ENCODE measurements at places on chromosomes 7 and 10.

GRCh38 chr7:122561326-122561725 is 137.6 kb downstream of the RNF133 start:
- DNase-seq, result no peak

GRCh38 chr10:100806356-100806645 is 60.9 kb downstream of the PAX2 start:
- DNase-seq, result no peak

- peak; percentile 85 for DNase-seq
These were observed 149.7 kb downstream of the NOC3L start for GRCh38 chr10:94213001-94213530.

GRCh38 chr7:82105463-82105862 is 335.6 kb upstream of the HGF start:
- DNase-seq, result no peak

DNA sequence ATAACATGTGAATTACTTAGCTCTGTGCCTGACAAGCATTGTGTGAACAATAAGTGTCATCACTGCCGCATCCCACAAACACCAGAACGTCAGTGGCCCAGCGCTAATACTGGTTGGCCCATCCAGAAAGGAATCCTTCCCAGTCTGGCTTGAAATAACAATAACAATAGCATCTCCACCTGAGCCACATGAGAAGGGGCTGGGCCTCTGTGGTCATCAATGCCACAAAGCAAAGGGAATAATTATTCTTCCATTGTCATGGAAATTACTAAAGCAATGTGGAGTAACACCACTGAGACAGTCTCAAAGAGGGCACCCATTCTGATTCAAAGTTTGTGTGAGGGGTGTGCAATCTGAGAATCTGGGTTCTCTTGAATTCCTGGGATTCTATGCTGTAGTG is 105.7 kb upstream of the INHBA start:
- DNase-seq, result no peak

GRCh38 chr7:7938471-7938870 is 30.1 kb upstream of the GLCCI1 start:
- DNase-seq, result no peak

DNA sequence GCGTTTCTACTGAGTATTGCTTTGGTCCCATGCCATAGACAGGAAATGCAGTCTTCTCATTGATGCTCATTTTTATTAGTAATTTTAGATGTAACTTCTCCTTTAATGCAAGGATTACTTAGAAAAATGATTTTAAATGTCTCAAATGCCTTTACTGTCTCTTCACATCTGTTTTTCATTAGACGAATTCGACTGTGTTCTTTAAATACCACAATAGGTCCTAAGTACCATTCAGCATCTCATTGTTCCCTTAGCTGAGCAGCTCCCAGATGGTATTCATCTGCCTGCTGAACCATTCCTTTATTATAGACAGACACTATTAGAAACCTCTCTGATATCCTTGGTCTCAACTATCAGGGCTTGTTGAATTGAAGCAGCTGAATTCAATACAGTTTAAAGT is 113.6 kb downstream of the LSMEM1 start:
- no peak for DNase-seq

- DNase-seq, result no peak
These were observed 87.4 kb upstream of the KMT2E start for GRCh38 chr7:104926601-104927041.

- no peak for DNase-seq
These were observed 32.5 kb downstream of the RGS10 start for GRCh38 chr10:119509909-119510451.

DNA sequence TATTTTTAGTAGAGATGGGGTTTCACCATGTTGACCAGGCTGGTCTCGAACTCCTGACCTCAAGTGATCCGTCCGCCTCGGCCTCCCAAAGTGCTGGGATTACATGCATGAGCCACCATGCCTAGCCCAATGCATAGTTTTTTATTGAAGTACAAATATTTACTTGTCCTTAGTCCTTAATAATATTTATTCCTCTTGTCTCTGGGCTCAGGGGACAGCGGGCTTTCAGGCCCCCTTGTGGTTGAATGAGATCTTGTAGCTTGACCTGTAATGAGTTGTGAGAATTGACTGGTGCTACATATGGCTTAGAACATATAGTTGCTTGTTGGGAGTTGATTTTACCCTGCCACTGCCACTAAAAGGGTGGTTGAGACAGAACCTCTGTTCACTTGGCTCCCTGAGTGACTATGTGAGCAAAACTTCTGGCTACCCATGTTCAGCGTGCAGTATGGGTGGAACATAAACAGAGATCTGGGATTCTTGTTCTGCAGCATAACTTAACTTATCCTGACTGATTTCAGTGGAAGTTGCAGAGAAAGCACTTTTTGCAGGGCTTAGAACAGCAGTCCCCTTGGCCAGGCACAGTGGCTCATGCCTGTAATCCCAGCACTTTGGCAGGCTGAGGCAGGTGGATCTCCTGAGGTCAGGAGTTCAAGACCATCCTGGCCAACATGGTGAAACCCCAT is 14.9 kb downstream of the CCL26 start:
- no peak for DNase-seq

DNA sequence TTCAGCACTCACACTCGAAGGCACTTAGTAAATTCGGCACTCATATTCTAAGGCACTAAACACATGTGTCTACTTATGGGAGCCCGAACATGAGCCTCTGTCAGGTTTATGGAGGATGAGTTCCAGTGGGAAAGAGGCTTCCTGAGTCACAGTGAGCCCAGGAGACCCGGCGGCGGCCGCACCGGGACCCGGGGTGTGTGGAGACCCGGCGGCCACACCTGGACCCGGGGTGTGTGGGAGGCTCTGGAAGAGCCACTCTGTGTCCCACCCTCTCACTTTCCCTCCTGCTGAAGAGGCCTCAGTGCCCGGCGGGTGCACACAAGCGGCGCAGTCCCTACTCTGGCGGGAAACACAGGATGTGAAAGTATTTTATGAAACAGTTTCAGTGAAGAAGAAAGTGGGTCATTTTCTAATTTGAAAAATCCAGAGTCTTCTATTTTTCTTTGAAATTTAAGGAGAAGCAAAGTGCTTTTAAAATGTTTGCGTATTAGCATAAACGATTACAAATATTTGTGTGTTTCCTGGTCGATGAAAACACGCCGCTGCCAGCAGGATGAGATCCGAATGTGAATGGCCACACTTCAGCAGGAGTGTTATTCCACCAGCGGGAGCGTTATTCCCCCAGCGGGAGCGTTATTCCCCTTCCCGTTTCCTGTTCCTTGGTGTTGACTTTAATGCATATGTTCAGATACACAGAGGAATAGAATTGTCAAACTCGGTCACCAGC is 625.1 kb downstream of the DNAJB6 start:
- DNase-seq, result peak; percentile 24

GRCh38 chr10:133608855-133609254 is 17.7 kb downstream of the FRG2B start:
- no peak for DNase-seq

DNA sequence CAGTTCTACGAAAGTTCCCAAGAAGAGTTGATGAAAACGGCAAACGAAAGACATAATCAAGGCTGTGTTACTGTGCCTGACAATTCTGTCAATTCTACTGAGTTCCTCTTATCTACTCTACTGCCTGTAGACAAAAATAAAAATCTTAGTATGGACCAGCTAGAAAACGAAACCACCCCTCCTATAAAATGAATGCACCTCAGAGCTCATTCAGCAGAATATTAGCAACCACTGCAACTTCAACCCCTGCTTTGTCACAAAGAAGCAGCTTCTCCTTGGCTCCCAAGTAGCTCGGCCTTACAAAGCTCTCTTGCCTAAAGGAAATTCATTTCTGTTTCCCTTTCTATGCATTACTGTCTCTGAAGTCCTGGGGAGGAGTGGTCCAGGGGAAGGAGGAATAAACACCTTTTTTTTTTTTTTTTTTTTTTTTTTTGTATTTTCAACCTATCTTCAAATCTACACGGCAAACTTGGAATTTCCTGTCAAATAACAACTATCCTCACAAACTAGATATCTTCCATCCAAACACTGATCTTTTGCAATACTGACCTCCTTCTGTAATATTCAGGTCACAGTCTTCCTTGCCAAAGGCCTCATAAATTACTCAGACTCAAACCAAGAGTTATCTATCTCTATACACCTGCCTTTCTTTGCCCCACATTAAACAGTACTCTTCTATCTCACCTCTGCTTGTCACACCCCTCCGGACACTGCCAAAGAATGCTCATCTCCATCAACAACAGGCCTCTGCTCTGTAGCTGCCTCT is 74.3 kb downstream of the GLI3 start:
- no peak for DNase-seq

DNA sequence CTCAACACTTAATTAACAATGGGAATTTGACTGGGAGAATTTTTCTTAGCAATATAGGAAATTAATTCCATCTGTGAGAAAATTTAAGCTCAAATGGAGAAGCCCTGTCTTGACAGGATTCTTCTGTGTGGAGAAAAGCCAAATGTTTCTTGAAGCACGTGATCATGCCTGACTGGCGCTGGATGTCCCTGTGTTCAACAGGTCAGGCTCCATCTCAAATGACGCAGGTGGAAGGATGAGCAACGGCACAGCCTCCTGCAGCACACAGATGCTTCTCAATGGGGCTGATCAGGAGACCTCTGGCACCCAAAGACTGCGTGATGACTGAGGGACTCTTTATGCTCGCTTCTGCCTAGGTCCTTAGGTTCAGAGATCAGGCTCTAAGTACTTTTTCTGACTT is 143.8 kb downstream of the RSU1 start:
- no peak for DNase-seq

- no peak for DNase-seq
These were observed 197.6 kb upstream of the FZD1 start for GRCh38 chr7:91066627-91067026.

GRCh38 chr10:75773231-75773780 is 341.9 kb downstream of the LRMDA start:
- DNase-seq, result no peak

DNA sequence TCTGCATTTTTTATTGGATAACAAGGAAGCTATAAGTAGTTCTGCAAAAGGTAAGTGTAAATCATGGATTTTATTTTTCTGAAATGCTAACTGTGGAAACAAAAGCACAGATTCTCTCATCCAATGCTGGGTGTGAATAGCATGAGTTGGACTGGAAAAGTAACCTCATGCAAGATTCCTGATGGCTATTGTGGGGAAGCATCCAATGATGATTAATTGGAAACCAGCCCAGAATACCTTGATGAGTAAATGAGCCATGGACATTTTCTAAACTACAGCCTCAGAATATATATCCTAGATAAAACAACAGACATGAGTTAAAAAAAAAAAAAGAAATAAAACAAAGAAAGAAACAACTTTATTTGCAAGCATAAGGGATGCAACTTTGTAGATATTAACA is 934.6 kb downstream of the CCSER2 start:
- DNase-seq, result no peak

DNA sequence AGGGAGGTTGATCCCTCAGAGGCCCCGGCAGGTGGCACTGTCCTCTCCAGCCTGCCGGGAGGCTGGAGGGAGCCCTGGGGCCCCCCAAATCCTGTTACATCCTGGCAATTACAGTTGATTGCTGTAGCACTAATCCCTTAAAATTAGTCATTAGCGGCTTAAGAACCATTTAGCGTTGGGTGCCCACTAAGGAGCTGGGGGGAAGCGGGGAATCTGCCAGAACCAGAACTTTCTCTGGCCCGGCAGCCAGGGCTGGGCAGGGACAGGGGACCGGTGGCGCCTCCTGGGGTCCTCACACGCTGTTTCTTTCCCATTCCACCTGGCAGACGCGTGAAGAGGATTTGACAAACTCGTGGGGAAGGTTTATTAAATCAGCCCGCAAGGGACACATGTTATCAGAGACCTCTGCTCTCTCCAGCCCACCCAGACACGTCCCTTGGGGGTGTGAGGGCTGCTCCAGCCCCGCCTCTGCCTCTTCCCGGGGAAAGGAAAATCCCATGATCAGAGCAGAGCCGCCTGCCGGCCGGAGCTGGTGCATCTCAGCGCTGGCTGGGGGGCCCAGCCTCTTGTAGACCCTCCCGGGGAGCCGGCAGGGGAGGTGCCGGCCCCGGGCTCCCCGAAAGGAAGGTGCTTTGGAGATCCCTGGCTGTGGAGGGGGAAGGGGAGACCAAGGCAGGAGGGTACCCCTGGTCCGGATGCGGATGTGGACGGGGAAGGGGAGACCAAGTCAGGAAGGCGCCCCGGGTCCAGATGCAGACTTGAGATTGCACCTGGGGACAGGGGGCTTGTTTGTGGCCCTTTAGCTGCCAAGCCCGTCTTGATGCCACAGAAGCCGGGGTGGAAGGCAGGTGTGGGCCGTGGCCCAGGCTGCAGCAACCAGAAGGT is 142.7 kb downstream of the ELFN1 start:
- no peak for DNase-seq

DNA sequence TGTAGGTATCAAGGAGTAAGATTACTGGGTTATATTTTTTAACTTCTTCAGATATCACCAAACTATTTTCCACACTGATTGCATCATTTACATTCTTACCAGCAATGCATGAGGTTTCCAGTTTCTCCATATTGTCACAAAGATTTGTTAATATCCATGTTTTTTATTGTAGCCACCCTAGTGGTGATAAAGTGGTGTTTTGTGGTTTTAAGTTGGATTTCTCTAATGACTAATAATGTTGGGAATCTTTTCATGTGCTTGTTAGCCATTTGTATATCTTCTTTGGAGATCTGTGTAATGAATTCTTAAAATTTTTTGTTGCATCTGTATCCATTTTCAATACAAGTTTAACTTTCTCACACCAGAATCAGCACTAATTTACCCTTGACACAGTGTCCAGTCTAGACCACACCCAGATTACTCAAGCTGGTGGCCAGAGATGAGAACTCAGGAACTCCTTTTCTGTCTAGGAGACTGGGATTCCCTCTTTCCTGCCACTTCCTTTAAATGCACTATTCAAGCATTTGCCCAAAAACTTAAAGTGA is 67.0 kb upstream of the PLXDC2 start:
- DNase-seq, result no peak

GRCh38 chr10:129793996-129794395 is 170.1 kb downstream of the EBF3 start:
- no peak for DNase-seq

- DNase-seq, result no peak
These were observed 304.6 kb upstream of the NRG3 start for GRCh38 chr10:81570349-81570748.

- DNase-seq, result no peak
These were observed 71.5 kb downstream of the XPNPEP1 start for GRCh38 chr10:109851616-109852474.

DNA sequence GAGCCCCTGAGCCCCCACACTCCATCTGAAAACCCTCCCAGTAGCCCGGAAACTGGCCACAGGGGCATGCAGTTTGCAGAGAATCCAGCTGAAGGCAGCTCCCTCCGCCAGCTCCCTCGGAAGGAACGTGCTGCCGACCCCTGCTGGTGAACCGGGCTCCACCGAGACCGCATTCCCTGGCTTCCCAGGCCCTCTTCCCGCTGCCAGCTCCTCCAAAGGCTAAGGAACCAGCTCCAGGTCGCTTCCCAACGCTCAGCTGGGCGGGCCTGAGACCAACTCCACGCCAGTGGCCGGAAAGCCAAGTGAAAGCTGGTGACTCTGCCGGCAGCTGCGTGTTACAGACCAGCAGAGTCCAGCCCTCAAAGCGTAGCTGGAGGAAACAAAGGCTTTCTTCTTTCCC is 35.8 kb downstream of the GPER1 start:
- peak; percentile 82 for DNase-seq

Measured in right lobe of liver (tissue), 6 donors.